ENCODE measurements at places on chromosomes 1 and 21. TPM values are rescaled to one million over a fixed set of nuclear protein-coding genes. Genes with fewer than 3 reads are reported as not detected.

DNA sequence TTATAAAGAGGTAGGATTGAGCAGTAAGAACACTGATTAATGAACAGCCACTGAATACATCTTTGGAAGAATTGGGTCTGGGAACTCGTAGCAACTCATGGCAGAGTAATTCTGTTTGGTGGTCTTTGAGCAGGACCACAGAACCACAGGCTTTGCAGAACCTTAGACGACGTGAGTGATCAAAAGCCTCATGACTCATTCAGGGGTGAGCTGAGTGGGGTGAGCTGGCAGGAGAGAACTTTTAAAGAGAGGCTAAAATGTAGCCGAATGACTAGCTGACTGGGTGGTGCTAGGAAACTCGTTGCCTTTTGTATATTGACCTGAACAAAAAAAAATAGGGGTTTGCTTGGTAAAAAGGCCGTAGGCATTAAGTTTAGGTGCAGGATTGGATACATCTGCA, 313.8 kb downstream of the TGFB2 start:
- no peak for DNase-seq

DNA sequence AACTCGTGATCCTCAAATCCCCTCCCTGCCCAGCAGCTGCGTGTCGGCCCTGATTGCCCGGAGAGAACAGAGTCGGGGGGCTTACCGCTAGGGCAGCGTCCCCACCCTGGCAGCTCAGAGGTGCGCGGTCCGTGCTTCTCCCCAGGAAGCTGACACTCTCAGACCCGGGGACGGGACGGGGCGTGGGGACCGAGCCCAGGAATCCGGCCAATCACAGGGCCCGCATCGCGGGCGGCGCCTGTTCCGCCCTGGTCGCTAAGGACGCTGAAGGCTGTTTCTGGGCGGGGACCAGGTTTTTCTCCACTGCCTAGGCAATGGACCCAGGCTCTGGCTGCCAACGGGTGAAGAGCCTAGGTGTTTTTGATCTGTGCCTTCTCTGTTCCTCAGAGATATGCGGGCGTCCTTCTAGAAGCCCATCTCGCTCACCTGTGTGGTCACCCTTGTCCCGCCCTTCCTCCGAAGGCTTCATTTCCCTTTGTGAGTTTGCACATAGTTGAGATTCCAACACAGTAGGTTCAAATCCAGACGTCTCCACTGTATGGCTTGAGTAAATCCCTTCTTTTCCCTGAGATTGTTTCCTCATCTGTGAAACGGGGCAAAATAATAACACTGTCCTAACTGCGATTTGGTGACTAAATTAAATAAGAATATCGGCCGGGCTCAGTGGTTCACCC, at the start of gene C1orf87:
TSS of gene C1orf87 (minus strand) at position 166 of the 674 bp plus-strand sequence. CDS start 1,127 bp downstream, outside the sequence.
- no peak for DNase-seq

- no peak for DNase-seq
Measured at GRCh38 chr1:204760757-204761156, 75.2 kb upstream of the LRRN2 start.

Gene SIM2
- not detected for polyA plus RNA-seq

Gene ODF2L
- polyA plus RNA-seq, result 14.0 TPM

DNA sequence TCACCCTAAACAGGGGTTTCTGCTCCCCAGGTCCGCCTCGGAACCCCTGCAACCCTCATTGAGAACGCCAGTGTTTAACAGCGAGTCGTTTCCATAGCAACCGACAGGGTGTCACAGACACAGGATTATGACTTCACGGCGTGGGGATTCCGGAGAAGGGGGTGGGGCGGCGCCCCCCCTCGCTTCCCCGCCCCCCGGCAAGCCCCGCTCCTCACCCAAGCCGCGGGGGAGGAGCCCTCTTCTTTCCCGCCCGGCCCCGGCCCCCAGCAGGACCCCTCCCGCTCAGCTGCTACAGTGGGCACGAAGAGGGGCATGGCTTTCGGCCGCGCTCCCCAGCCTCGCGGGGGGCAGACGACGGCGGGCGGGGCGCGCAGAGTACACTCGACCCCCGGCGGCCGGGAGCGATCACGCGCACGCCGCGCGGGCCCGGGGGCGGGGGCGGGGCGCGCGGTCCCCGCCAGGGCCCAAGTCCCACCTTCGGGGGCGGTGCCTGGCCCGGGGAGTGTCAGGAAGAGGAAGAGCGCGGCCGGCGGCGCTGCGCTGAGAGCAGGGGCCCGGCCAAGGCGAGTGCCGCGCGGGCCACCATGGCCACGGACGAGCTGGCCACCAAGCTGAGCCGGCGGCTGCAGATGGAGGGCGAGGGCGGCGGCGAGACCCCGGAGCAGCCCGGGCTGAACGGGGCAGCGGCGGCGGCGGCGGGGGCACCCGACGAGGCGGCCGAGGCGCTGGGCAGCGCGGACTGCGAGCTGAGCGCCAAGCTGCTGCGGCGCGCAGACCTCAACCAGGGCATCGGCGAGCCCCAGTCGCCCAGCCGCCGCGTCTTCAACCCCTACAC, at the start of gene EFHD2:
TSS of gene EFHD2 (plus strand) at position 501 of the 835 bp plus-strand sequence. CDS start at position 585, 84 bp downstream.
- peak; percentile 88 for DNase-seq

GRCh38 chr1:222195857-222196256, 352.0 kb downstream of the HHIPL2 start:
- no peak for DNase-seq

Gene KCNT2
- polyA plus RNA-seq, result 0.19 TPM

Gene WNT9A
- 1.3 TPM for polyA plus RNA-seq

GRCh38 chr1:78373676-78374075, 117.1 kb upstream of the PTGFR start:
- no peak for DNase-seq

GRCh38 chr1:173042806-173043205, 7.9 kb downstream of the TNFSF18 start:
- no peak for DNase-seq

Gene CAPZB
- 255 TPM for polyA plus RNA-seq

GRCh38 chr1:64898107-64898861, 68.1 kb downstream of the JAK1 start:
- DNase-seq, result peak; percentile 83

- no peak for DNase-seq
Measured at GRCh38 chr21:37644636-37645035, 271.6 kb downstream of the KCNJ6 start.

Gene THEM5
- not detected for polyA plus RNA-seq

DNA sequence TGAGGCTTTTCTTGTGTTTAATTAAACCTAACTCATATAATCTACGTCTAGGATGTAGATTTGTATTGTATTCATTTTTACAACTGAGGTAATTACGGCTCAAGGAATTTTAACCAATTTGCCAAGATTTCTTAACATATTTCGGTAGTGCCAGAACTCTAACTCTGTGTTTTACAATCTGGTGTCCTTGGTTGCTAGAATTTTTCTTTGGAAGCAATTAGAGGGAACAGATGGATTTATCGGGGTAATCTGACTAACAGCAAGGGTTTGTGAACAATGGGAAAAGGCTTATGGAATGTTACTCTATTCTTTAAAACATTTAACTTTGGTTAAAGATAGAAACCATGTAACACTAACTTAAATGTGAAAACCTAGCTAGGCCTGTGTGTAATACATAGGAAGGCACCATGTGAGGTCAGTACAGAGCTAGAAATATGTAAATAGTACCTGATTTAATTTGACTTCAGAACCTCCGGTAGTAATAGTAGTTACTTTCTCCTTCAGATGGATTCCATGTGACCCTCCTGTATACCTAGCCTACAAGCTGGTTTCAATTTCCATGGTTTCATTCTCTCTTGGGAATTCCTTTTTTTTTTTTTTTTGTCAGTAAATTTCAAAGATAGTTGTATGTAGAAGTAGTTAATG, 1.2 kb downstream of the MTF2 start:
- no peak for DNase-seq

Gene CLCA4
- polyA plus RNA-seq, result not detected

DNA sequence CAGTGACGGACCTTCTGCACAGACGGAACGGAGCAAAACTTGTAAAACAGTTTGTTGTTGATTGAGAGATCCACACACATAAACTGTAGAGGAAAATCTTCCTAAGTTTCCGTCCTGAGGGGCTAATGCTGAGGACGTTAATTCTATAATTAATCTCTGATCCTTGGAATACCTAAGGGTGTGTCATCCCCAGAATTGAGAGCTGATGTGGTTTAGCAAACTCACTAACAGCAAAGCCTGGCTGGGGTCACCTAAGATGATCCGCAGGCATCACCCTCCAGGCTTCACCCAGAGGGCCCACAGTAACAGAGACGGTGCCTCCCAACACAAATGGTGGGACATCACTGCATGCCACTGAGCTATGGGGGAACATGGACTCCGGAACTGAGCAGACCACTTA, 97.5 kb downstream of the SMYD2 start:
- no peak for DNase-seq

DNA sequence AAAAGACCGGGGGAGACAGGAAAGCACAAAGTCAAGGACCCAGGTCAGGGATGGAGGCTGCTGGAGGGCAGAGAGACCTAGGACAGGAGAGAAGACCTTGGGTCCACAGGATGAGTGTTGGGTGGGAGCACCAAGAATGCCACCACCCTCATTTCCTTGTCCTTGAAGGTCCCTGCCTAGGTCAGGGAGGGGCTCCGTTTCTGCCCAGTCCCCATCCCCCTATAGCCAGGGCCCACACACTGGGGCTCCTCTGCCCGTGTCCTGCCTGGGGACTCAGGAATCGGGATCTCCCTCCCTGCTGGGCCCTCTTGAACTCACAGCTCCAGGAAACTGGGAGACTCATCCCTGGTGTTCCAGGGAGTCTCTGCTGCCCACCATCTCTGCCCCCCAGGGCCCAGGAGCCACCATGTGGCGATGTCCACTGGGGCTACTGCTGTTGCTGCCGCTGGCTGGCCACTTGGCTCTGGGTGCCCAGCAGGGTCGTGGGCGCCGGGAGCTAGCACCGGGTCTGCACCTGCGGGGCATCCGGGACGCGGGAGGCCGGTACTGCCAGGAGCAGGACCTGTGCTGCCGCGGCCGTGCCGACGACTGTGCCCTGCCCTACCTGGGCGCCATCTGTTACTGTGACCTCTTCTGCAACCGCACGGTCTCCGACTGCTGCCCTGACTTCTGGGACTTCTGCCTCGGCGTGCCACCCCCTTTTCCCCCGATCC, 584 bp downstream of the TINAGL1 start:
- no peak for DNase-seq

GRCh38 chr1:39538531-39539251, 37.9 kb downstream of the PABPC4 start:
- DNase-seq, result no peak

DNA sequence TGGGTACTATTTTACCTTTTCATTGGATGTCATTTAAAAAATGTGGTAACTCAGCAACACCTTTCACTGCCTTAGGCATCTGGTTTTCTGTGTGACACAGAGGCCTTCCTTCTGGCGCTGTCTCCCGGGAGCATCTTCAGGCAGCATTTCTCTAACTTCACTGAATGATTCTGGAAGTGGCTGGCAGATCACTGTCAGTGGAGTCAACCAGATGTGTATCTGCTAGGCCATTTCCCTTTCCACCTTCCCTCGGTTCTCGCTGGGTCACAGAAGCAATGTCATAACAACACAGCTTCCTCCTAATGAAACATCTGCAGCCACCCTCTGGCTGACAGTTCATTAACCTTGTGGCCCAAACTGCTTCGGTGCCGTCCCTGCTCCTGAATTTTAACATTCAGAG, 137.8 kb downstream of the KIF26B start:
- no peak for DNase-seq

GRCh38 chr1:16420424-16421118, 16.7 kb downstream of the SPATA21 start:
- no peak for DNase-seq

DNA sequence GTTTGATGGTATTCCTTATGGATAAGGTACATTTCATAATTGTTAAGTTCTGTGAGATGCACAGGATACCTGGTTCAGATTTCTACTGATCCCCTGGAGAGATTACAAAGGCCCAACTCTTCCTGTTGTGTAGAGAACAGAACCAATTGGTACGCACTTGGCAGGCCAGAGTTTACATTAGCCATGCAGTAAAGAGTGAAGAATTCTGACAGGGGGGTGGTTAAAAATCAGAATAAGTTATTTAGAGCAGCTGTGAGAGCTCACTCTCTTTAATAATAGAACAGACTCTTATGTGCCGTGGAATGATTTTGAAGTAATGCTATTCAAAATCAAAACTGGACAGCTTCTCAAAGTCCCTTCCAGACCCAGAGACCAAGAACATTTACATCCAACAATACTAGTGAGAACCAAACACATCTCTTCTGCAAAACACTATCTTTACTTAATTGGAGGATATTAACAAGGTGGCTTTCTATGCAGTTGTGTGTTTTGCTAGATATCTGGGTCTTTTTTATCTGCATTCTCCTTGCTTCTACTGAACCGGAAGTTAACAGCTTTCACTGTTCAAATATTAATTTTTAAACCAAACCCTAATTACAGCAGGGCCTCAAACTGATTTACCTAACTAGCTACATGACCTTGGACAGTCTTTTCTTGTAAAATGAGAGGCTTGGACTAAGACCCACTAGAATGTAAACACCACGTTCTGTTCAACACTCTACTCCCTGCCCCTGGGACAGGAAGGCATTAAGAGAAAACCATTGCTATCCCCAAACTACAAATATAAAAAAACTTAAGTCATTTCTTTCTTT, 4.0 kb downstream of the USP24 start:
- DNase-seq, result no peak

DNA sequence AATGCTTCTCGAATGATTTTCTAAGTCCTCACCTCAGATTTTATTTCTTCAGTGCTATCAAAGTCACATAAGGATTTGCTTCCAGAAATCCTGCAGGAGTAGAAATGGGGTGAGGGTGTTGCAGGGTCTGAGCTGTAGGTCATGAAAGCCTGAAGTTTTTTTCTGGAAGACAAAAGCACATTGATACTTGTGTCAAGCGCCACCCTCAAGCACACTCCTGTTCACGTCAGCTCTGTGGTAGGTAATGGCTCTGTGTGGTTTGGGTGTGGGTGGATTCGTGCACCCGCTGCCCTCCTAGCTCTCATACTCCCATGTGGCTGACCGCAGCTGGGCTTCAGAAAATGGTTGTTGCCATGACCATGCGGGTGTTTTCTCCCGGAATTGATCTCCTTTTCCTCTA, 39.9 kb downstream of the AKNAD1 start:
- peak; percentile 39 for DNase-seq

Gene OR2M3
- polyA plus RNA-seq, result not detected

DNA sequence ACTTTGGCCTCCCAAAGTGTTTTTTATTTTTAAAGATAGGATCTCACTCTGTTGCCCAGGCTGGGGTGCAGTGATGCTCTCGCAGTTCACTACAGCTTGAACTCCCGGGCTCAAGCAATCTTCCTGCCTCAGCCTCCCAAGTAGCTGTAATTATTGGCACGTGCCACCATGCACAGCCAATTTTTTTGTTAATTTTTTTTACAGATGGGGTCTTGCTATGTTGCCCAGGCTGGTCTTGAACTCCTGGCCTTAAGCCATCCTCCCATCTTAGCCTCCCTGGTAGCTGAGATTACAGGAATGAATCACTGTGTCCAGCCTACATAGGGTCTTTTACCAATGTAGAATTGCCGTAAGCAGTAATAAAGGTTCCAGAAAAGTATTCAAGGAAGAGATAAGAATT, 49.1 kb upstream of the HP1BP3 start:
- DNase-seq, result no peak

DNA sequence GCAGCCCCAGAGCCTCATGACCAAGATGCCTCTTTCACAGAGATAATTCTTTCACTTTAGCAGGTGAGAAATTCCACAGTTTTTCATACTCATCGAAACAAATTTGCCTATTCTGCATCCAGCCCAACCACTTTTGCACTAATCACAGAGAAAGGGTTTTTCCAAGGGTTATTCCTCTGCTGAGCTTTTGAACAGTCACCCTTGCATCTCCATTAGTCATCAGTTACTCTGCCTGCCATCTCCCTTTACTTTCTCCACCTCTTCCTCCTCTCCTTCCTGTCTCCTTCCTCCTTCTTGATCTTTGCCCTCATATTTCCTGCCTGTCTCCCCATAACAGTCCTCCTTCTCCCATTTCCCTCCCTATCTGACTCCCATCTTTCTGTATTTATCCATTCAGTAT, 43.9 kb downstream of the FH start:
- DNase-seq, result no peak

GRCh38 chr1:11653861-11654136, 430 bp downstream of the FBXO2 start:
- no peak for DNase-seq
